ENCODE measurements at places on chromosomes 1 and 21.

- DNase-seq, result peak; percentile 2
Measured at GRCh38 chr1:231691618-231692259, 65.1 kb downstream of the DISC1 start.

- DNase-seq, result no peak
Measured at GRCh38 chr1:41639332-41639936, 155.0 kb upstream of the EDN2 start.

DNA sequence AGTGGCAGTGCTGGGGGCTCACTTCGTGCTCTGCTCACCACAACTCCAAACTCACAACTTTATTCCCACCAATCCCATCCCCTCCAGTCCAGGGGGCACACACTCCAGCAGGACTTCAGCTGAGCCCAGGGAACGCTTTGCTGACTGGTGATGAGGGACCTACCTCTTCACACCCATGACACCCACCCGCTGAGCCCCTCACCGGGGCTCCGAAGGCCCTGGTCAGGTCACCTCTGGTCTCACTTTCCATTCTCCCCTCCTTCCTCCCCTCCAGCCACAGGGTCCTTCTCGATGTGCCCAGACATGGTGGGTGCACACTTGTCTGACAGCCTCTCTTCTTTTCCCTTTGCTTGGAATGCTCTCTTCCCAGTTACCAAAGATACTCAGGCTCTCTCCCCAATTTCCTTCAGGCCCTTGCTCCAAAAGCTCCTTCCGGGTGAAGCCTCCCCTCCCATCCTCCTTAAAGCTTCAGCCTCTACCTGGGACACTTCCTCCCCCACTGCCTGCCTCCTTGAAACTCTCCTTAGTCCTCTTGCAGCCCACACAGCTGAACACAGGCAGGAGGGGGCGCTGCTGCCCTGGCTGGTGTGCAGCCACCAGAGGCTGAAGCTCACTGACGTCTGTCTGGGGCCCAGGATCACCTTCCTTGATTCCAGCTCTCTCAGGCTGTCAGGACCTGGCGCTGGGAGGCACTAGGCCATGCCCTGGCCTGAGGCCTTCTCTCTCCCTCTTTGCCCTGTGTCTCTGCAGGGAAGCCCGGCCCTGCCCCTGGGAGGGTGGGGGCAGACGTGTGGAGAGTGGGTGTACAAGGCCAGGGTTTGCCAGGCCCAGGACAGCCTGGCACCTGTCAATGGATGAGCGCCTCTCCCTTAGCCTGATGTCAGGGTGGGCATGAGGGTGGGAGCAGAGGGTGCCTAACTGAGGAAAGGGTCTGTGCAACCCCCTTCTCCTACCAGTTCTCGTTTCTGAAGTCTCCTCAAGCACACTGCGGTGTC, 1.6 kb downstream of the KCNE1 start:
- DNase-seq, result peak; percentile 43

DNA sequence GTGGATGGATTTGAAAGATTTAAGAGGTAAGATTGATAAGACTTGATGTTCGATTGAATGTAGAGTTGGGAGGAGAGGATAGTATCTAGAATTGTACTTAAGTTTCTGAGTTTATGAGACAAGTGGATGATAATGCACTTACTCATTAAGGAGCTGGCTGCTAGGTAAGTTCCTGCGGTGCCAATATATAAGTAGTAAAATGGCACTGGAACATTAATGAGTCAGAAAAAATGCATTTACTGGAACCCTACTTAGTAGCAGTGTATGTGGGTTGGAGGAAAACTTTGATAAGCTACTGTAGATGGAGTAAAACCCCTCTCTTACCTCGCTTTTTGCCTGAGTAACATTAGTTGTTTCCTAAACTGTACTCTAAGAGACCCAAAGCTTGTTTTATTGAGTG, 68.2 kb downstream of the ZFYVE9 start:
- no peak for DNase-seq

DNA sequence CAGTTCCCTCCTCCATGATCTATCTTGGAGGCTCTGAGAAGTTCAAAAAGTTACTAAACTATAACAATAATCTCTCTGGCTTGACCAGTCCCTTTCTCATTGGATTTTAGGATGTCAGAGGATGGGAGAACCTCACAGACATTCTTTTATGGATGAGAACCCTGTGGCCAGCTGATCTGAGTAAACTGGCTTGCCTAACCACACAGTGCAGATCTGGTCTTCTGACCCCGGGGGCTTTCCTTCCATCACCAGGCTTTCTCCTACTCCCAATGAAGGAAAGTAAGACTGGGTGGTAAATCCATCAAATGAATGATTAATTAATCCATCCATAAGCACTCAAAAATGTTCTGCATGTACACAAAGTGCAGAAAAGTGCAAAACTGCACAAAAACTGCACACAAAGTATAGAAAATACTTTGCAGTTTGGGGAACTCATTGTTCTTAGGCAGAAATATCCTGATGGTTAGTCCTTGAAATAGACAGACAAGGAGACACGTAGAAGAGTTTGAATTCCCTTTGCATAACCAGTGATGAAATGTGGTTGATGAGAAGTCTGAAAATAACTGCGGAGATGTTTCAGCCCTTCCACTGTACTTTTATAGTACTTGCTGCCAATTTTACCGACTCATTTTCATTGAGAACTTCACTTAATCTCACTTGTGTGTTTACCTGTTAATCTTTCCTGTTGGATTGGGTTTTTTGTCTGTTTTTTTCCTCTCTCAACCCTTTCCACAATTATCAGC, 2.5 kb upstream of the F3 start:
- DNase-seq, result no peak

GRCh38 chr21:34034369-34035014, 38.9 kb upstream of the MRPS6 start:
- no peak for DNase-seq

GRCh38 chr1:198007687-198008607, 90.8 kb downstream of the LHX9 start:
- no peak for DNase-seq

- DNase-seq, result no peak
Measured at GRCh38 chr1:231557898-231558707, 29.6 kb downstream of the TSNAX start.

GRCh38 chr1:212962509-212962908, 12.2 kb downstream of the VASH2 start:
- DNase-seq, result no peak

GRCh38 chr1:12665511-12665910, 21.6 kb downstream of the AADACL4 start:
- no peak for DNase-seq

- no peak for DNase-seq
Measured at GRCh38 chr1:198064181-198064580, 92.6 kb upstream of the NEK7 start.

- DNase-seq, result peak; percentile 2
Measured at GRCh38 chr1:40530735-40531380, 579 bp upstream of the ZNF684 start.

DNA sequence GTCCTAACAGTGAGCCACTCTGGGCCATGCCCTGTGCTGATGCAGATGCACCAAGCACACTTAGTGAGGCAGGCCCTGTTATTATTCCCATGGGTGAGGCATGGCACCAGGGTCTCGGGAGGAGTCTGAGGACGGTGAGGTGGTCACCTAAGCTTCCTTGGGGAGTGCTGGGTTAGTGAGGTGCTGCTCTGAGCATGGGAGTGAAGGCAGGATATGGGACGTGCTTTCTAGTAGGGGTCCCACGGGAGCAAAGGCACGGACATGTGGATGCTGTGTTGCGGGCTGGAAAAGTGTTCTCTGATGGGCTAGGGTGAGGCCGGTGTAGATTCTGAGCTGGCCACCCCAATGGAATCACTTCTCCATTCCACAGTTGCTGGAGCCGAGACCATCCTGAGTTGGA, 77.5 kb upstream of the CSF3R start:
- DNase-seq, result no peak

- DNase-seq, result no peak
Measured at GRCh38 chr21:41217671-41218385, 49.9 kb downstream of the BACE2 start.

GRCh38 chr1:171139890-171140289, 45.2 kb upstream of the FMO2 start:
- no peak for DNase-seq

DNA sequence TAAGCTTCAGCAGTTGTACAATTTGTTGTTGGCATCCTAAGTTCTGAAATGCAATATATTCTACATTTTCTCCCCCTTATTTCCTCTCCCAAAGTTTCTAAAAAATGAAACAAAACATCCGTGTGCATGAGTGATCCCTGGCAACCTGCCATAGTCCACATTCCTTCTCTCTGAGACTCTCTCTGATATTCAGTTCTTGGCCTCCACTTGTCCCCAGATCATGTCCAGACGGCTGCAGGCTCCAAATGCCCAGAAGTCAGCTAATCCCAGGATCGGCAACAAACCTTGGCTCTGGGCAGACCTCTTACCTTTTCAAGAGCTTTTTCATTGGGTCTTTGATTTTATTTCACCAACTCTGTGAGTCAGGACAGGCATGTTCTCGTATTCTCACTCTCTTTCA, 187.8 kb downstream of the ETS2 start:
- peak; percentile 72 for DNase-seq

DNA sequence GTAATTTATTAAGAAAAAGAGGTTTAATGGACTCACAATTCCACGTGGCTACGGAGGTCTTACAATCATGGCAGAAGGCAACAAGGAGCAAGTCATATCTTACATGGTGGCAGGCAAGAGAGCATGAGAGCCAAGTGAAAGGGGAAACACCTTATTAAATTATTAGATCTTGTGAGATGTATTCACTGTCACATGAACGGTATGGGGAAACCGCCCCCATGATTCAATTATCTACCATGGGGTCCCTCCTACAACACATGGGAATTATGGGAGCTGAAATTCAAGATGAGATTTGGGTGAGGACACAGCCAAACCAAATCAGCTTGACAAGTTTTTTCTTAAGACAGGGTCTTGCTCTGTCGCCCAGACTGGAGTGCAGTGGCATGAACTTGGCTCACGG, 14.3 kb downstream of the DAP3 start:
- DNase-seq, result no peak

- no peak for DNase-seq
Measured at GRCh38 chr1:53303726-53304515, 23.9 kb downstream of the LRP8 start.

DNA sequence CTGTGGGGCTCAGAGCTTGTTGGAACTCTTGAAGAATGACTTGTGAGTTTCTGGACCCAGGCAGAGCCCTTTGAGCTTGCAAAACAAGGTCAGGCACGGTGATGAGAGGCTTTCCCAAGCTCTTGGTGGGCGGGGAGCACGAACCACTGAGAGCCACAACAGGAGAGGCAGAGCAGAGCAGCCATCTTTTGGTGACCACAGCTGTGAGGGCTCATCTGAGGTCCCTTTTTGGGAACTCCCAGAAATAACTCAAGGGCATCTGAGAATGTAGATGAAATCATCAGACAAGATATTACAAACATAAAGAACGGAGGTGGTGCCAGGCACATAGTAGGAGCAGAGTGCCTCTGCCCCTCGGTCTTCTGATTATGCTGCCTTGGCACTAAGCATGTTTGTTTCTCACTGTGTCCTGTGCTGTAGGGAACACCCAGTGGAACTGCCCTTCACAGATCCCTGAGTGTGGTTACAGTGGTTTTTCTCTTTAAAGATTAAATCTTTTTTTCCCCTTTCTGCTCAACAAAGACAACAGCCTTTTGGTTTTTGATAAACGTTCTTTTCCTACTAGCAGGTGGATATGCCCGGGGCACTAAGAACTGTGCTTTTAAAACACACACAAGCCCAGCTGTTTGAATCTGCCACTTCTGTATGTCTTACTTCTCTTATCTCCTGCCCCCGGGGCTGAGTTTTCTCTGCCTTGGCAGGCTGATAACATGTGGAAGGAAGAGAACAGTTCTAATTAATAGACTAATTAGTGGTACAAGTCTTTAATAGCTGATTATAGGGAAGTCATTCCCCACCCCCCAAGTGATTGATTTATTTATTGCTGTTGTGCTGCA, 37.7 kb downstream of the CD34 start:
- no peak for DNase-seq

- no peak for DNase-seq
Measured at GRCh38 chr21:42505090-42505726, 8.4 kb upstream of the SLC37A1 start.

GRCh38 chr1:84899969-84900368, 7.0 kb upstream of the LPAR3 start:
- no peak for DNase-seq

- no peak for DNase-seq
Measured at GRCh38 chr1:227314014-227314848, 4.1 kb downstream of the CDC42BPA start.

DNA sequence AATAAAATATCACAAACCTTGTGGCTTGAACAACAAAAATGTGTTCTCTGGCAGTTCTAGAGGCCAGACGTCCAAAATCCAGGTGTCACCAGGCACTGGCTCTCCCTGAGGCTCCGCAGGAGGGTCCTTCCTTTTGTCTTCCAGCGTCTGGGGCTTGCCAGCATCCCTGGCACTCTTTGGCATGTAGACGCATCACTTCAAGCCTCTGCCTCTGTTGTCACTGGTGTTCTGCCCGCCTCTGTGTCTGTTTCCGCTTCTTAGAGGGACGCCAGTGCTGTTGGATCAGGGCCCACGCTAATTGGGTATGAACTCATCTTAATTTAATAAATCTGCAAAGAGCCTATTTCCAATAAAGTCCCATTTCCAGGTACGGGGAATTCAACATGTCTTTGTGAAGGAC, 273.7 kb upstream of the C1orf174 start:
- no peak for DNase-seq

DNA sequence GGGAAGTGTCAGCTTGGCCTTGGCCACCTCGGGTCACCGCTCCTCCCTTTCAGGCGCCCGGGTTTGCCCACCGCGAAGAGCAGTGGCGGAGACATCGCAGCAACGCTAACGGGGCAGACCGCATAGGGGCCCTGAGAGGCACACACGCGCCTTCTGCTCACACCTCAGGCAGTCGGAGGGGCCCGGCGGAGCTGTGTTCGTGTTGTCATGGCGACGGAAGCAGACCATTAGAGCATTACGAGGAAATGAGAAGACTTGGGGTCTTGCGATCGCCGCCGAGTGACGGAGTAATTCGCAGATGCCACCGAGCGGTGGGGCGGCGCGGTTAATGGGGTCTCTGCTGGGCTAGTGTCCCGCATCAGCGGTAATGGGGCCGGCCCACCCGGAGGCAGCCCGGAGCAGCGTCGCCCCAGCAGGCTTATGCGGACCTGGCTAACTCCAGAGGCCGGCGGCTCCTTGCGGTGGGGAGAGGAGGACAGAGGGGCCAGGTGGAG, 144.1 kb downstream of the TNR start:
- no peak for DNase-seq

- peak; percentile 41 for DNase-seq
Measured at GRCh38 chr1:67753776-67754525, 69.0 kb downstream of the GADD45A start.

DNA sequence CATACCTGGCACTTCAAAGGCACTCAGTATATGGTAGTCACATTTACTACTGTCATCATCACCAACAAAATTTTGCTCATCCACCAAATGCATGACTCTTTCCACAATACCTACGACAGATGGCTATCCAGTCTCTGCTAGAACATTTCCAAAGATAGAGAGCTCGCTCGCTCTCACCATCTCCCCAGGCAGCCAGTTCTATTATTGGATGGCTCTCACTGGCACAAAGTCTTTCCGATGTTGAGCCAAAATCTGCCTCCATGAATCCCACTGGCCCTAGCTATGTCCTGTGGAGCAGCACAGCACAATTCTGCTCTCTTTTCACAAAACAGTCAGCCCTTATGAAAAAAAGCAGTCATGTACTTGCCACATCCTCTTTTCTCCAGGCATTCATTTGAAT, 102.1 kb downstream of the DAB1 start:
- no peak for DNase-seq

Data from LoVo (cell line).